ENCODE measurements at places on chromosomes 2 and 18. TPM values are rescaled to one million over a fixed set of nuclear protein-coding genes. Genes with fewer than 3 reads are reported as not detected.
A peak's percentile ranks its signal among the peaks of the same experiment; 100 is the strongest.

GRCh38 chr2:36163520-36164254 lies 191.9 kb upstream of the CRIM1 start:
- DNase-seq, result no peak

DNA sequence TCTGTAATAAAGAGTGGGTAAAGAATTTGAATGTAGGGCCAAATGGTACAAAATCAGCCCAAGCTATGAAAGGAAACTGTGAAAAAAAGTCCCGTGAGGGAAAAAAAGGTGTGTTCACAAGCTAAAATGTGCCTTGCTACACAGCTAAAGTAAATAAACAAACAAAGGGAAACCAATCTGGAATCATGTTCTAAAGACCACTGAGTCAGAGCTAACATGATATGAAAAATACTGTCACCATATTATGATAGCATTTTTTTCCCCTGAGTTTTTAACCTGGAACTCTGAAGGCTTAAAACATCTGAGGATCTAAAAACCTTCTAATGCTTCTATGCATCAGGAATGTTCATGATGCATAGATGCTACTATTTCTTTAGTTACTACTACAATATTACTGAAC lies 58.8 kb downstream of the SCN1A start:
- no peak for DNase-seq

- DNase-seq, result peak; percentile 64
Observed at GRCh38 chr2:234463626-234464290, 33.1 kb downstream of the ARL4C start.

Gene TFCP2L1
- 107 TPM for total RNA-seq

- no peak for DNase-seq
Observed at GRCh38 chr2:46716927-46717326, 198.7 kb downstream of the MCFD2 start.

Gene CCDC102B
- 3.0 TPM for total RNA-seq

DNA sequence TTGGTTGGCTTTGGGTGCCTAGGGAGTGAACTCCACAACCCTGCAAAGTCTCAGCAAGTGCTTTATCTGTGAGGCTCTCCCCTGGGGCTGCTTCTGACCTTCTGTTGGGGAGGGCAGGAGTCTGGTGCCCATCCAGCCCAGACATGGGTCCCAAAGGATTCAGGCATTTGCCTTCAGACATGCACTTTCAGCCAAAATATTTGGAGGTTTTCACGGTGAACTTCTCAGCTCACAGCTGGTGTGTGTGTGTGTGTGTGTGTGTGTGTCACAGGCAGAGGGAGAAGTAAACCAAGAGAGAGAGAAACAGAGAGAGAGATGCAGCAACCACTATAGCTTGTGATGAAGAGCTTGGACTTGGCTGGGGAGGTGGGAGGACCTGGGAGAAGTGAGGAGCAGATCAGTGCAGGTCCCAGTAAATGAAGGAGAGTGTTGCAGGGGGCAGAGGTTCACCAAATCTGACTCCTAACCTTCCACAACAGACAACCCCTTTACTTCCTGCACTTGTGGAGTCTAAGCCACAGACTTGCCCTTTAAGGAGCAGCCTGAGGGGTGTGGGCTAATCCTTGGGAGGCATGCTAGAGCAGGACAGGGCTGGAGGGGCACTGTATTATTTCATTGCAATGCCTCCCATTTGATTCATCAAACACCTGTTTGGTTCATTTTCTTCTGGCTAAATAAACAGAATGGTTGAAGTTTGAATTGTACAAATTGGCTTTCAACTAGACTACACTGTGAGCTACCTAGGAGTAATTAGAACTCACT lies 14.1 kb downstream of the SLC9A4 start:
- no peak for DNase-seq

- no peak for DNase-seq
Observed at GRCh38 chr2:15729709-15730544, 138.3 kb downstream of the DDX1 start.

- no peak for DNase-seq
Observed at GRCh38 chr2:201144101-201145051, 28.4 kb downstream of the CFLAR start.

DNA sequence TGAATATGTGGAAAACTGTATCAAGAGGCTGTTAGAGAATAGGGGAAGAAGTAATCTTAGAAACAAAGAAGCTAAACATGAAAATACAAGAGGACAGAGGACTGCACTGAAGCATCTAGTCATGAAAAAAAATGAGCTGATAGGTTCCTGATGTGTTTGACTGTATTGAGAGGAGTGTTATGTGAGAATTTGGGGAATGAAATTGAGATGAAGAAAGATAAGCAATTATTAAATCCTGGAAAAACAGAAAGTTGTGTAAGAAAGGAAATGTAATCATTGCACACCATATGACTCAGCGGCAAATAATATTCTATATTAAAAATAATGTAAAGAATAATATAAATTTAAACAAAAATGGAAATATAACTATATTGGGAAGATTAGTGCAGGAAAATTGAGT lies 71.2 kb downstream of the SEMA4F start:
- no peak for DNase-seq

- no peak for DNase-seq
Observed at GRCh38 chr2:240512109-240512485, 45.7 kb downstream of the ANKMY1 start.

DNA sequence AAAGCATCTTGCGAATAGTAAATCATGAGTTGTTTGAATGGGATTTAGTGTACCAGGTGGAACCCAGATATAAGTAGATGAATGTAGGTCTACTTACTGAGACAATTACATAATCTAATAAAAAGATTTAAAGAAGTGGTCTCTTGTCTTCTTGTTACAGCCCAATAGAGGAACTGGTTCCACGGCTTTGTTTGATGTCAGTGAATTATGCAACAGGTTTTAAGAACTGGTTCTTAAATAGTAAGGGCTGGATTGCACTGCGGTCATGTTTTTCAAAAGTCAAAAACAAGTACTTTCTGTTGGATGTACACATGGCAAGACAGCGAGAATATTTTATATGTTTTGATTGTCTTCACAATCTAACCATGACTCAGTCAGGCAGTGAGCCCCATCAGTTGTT lies 15.4 kb upstream of the SLC9A2 start:
- DNase-seq, result no peak

Measured in mucosa of descending colon (tissue), 3 donors.